Hematopoietic multipotent progenitor cell treated with erythropoietin and hydrocortisone succinate and interleukin-3 and kit ligand, for 15 days (in vitro differentiated cells): ENCODE measurements at places on chromosomes 2 and 18.
A peak's percentile ranks its signal among the peaks of the same experiment; 100 is the strongest.

- no peak for DNase-seq
Measured at GRCh38 chr2:220120041-220120440, 492.6 kb downstream of the SLC4A3 start.

DNA sequence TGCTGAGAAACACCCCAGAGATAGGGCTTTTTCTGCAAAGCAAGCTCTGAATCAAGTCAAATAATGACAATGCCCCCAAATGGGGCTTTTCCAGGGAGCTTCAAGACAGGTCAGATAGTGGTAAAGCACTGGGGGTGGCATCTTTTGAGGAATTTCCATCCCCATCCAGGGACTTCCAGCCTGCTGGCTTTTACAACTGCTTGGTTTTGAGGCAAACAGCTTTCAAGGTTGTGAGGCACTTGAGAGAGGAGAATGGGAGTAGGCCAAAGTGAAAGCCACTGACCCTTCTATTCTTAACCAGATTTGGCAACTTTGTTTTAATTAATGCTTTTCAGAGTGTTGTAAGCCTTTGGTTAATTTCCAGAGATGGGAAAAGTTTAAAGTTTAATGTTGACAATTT is 762.0 kb upstream of the POU3F3 start:
- no peak for DNase-seq

GRCh38 chr18:7894592-7894991 is 327.5 kb downstream of the PTPRM start:
- DNase-seq = no peak

DNA sequence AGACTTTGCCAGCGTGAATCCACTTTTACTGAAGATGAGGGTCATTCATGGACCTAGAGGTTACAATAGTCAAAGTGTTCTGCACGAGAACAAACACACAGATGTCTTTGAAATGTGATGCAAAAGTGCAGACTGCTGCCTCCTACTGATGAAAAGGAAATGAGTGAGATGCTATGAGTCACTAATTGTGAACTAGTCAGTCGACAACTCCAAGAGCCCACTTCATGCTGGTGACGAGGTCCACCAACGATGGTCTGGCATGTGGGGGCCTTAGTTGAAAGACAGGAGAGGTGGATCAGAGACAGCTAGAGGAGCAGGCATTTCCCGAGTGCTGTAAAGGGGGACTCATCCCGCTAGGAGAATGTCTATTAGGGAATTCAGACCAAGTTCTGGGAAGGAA is 17.1 kb upstream of the ZNF236 start:
- no peak for DNase-seq

DNA sequence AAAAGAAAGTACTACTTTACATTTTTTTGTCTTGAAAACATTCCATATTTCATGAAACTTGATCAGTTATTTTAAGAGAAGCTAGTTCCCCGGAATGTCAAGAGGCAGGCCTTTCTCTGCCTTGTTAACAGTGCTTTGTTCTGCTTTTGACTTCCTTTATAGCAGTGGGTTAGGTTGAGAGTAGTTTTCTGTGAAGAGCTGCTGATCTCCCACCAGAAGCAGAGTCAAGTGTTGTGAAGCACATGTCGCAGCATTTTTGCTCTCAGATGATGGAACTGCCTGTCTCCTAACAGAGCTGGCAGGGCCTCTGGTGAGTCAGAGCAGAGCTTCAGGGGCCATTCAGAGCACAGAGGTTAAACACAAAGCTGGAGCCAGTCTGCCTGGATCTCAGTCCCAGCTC is 871.8 kb downstream of the SLC4A3 start:
- DNase-seq = no peak

- peak; percentile 63 for DNase-seq
Measured at GRCh38 chr2:88590998-88591613, 36.2 kb downstream of the EIF2AK3 start.

DNA sequence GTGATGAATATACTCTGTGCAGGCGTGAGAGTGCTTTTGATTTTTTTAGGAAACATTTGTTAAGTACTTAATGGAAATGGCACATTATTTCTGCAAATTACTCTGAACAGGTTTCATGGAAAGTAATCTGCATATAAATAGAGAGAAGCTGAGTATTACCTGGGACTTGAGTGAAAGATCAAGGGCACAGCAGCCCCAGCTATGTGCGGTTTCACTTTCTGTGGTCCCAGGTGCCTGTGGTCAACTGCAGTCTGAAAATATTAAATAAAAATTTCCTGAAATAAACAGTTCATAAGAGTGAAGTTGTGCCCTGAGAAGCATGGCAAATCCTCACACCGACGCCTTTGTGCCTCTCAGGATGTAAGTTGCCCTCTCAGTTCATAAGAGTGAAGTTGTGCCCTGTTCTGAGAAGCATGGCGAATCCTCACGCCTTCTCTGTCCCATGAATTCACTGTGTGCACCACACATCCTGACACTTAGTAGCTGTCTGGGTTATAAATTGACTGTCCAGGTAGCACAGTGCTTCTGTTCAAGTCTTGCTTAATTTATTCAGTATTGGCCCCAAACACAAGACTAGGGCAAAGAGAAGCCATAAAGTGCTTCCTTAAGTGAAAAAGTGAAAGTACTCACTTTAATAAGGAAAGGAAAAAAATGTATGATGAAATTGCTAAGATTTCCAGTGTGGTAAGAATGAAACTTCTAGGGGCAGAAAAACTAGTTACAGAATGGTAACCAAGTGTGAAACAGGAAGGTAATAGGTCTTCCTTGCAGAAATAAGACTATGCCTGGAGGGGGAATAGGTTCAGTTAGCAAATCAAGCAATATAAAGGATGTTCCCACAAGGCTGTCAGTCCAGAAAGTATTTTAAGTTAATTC is 4.3 kb upstream of the SNTG2 start:
- DNase-seq = no peak

GRCh38 chr2:217219164-217219520 is 359.3 kb upstream of the TNP1 start:
- DNase-seq = no peak

DNA sequence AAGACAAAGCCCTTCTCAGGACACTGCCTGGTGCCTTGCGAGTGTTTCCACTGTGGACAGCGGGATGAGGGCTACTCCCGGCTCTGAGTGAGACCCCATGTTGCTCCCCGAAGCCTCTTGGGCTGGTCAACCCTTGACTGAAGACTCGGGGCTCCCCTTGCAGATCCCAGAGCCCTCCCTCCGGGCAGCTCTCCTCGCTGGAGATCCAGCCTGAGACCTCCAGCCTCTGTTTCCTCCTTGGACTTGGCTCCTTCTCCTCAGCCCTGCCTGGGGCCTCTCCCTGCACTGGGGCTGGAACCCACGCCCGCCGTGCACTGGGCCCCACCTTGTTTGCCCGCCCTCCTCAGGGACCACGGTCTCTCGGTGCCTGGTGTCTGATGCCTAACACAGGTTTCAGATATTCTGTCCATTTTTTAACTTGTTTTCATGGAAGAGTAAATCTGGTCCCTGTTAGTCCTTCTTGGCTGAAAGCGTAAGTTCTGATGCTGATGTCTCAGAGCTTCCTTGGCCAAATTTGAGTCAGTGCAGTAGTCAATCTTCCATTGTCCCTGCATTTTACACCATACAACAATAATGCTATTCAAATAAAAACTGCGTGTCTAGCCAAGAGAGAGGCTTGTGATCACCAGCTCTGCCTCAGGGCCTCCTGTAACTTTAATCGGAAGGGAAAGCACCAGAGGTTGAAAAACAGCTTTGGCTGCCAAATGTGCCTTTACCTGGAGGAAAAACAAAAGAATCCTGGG is 139.3 kb upstream of the CTDP1 start:
- DNase-seq = no peak

GRCh38 chr2:1642066-1642861 is 102.1 kb downstream of the PXDN start:
- DNase-seq = no peak

- no peak for DNase-seq
Measured at GRCh38 chr2:42708179-42708578, 55.8 kb downstream of the OXER1 start.

DNA sequence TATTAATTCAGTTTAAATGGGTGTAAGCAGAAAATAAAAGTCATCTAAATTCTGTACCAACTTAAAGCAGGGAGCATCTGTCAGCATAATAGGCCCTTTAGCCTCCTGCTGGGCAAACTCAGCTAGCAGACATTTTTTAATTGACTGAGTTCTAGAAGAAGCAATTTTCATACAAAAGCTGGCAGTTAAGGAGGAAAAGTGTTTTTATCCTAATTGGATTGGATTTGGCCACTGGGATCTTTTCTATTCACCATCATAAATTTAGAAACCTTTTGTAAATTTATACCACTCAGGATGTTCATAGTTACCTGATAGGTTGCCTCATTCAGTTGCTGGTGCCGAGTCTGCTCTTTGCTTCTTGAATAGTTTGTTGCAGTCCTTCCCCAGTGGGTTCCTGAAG is 262.7 kb upstream of the FSIP2 start:
- no peak for DNase-seq

DNA sequence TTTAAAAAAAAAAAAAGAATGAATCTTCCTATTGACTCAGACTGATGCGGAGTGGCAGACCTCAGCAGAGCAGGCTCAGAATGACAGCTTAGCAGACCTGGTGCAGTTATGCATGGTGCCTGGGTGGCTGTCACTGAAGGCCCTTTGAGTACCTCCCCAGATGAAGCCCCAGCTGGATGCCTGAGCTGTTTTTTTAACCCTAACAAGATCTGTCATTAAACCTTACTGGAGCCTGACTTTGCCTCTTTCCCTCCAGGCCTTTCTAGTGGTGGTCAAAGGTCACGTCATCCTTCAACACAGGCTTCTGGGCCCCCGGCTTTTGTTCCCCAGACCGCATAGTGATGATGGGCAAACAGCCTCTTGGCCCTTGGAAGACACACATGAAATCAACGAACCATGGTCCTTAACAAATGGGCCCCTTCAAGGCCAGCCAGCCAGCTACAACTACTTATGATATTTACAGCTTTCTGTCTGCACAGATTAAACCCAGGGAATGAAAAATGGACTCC is 138.3 kb upstream of the CYP1B1 start:
- no peak for DNase-seq

GRCh38 chr2:21382701-21383520 is 259.1 kb downstream of the TDRD15 start:
- DNase-seq = no peak

- DNase-seq = no peak
Measured at GRCh38 chr2:106054321-106054720, 139.8 kb downstream of the UXS1 start.

DNA sequence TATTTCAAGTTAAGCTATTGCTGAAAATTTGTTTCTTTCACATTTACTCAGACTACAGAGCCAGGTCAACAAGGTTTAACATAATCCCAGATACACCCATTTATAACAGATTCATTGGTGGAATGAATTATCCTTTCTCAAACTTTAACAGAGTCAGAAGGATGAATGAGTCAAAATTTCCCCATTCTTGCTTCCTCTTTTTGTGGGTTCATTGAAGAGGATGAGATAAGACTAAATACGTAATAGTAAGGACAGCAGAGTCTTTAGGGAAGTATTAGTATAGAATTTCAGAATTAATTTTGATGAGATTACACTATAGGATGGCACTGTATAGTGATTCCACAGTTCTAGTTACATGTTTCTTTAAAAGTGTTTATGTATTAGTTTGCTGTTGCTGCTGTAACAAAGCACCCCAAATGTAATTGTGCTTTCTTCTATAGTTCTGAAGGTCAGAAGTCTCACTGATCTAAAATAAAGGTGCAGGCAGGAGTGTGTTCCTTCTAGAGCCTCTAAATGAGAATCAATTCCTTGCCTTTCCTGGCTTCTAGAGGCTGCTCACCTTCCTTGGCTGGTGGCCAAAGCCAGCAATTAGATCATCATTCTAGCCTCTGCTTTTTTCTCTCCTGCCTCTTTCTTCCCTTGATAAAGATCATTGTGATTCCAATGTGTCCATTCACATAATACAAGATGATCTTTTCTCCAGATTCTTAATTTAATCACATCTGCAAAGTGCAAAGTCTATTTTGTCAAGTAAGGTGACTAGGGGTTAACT is 309.3 kb upstream of the PIK3C3 start:
- no peak for DNase-seq

DNA sequence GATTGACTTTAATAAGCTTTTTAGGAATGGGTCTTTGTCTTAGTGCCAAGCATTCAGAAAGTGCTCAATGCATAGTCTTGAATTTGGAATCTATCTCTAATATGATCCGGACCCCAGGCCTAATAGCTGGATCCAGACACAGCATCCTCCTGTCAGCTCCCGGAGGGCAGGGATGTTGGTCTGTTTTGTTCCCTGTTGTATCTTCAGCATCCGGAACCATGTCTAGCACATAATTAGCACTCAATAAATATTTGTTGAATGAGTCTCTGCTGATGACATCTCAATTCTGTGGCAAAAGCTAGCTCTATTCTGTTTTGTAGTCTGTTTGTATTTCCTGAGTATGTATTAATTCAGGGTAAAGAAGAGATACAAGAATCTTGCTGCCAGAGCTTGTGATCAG is 169.1 kb downstream of the DCDC2C start:
- no peak for DNase-seq

GRCh38 chr2:26448651-26449050 is 29.3 kb downstream of the OTOF start:
- no peak for DNase-seq

DNA sequence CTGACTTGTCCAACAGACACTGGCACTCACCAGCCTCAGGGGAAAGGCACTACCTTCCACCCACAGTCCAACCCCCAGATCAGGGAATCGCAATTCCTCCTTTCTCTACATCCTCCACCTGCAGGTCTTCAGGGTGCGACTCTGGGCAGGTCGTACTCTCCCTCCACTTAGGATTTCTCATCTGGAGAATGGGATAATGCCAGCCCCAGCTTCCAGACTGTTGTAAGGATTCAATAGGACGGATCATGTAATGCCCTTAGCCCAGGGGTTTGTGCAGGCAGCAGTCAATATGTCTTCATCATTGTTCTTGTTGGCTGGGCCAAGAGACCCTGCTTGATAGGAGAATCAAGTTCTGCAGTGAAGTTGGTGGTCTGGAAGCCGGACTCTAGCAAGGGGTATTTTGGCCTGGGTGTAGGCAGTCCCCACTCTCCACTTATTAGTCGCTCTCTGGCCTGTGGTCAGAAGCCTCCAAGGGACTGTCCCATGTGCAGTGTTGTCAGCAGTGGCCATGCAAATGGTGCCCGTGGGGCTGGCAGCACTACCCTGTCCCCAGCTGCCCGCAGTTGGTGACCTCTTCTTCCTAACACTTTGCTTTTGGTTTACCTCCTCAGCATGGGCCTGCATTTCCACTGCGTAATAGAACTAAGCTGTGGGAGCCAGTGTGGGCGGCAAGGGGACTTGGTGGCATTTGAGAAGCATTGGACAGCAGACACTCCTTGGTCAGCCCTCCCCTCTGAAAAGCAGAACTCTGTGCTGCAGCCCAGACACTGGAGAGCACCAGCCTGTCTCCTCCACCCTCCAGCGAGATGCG is 172.4 kb upstream of the HS6ST1 start:
- DNase-seq = no peak
